ENCODE measurements at places on chromosomes 6 and 20.

GRCh38 chr6:159713984-159714383 lies 13.3 kb upstream of the WTAP start:
- H3K36me3 ChIP-seq, result no peaks in the 10 kb centered on the region
- no peaks in the 10 kb centered on the region for H3K4me1 ChIP-seq
- no peaks in the 10 kb centered on the region for H3K27me3 ChIP-seq

GRCh38 chr20:60244373-60245146 lies 286.3 kb downstream of the CDH26 start:
- H3K4me1 ChIP-seq, result no peaks in the 10 kb centered on the region
- no peak overlapping the region for H3K27ac ChIP-seq
- no peak for DNase-seq

DNA sequence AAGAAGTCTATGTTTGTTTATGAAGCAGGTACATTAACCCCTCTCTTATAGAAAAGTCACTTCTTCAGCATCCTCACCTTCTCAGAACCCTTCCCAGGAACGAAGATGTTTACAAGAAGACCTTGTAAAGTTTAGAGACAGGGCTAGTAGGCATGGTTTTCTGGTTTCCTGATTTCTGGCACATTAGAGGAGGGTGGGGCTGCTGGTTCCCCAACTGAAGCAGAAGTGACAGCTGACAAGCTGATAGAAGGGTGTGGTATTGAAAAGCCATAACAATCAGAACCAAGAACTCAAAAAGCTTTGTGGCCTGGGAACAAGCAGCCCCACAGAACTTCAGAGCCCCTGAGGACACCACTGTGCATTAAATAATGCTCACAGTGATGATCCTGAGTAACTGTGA lies 91.2 kb downstream of the RTN4IP1 start:
- H3K4me3 ChIP-seq, result no peak overlapping the region
- no peaks in the 10 kb centered on the region for H3K27me3 ChIP-seq
- peaks cover 49% of the 10 kb centered on the region for H3K4me1 ChIP-seq
- H3K36me3 ChIP-seq, result peaks cover 47% of the 10 kb centered on the region

- DNase-seq, result no peak
- H3K36me3 ChIP-seq, result no peaks in the 10 kb centered on the region
- H3K27ac ChIP-seq, result no peak overlapping the region
- no peaks in the 10 kb centered on the region for H3K27me3 ChIP-seq
- H3K4me1 ChIP-seq, result no peaks in the 10 kb centered on the region
- no peak overlapping the region for H3K4me3 ChIP-seq
Measured at GRCh38 chr6:34508425-34508824, 42.5 kb downstream of the PACSIN1 start.

GRCh38 chr20:61804752-61805295 lies 260.9 kb downstream of the TAF4 start:
- H3K4me1 ChIP-seq, result no peaks in the 10 kb centered on the region
- no peak overlapping the region for H3K4me3 ChIP-seq
- no peaks in the 10 kb centered on the region for H3K36me3 ChIP-seq
- no peaks in the 10 kb centered on the region for H3K27me3 ChIP-seq
- no peak for DNase-seq
- no peak overlapping the region for H3K27ac ChIP-seq

DNA sequence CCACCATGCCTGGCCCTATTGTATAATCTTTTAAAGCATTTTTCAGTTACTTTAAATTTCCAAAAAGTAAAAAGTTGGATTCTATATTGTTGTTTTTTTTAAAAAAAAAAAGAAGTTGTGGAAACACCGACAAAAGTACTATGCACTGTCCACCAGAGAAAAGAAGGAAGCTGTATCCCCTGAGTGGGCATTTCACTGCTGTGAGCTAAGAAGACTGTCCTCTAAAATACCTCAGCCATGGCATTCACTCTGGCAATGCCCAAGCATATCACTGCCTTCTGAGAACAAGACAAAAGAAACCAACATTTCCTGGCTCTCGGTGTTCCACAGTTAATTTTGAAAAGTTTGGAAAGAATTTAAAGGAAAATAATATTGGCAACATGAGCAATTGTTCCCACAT lies 117.8 kb downstream of the IPCEF1 start:
- no peak overlapping the region for H3K27ac ChIP-seq
- no peaks in the 10 kb centered on the region for H3K27me3 ChIP-seq
- H3K4me1 ChIP-seq, result peaks cover 5% of the 10 kb centered on the region
- no peak for DNase-seq

DNA sequence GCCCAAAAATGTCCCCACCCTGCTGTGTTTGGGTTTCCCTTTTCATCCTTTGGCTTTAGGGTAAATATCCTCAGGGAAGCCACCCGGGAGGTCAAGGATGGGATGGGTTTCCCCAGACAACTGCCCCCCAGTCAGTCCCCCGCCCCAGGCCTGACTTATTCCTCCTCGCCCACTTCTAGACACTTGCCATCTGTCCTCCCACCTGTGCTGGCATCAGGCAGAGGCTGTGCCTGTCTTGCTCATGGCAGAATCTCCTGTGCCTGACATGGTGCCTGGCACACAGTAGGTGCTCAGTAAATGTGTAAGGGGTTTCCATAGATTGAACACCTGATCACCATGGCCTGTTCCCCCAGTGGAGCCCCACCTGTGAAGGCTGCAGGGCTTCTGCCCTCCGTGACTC lies 141.8 kb downstream of the PHACTR3 start:
- no peak overlapping the region for H3K4me3 ChIP-seq
- no peaks in the 10 kb centered on the region for H3K4me1 ChIP-seq
- no peak overlapping the region for H3K27ac ChIP-seq
- no peaks in the 10 kb centered on the region for H3K36me3 ChIP-seq
- no peaks in the 10 kb centered on the region for H3K27me3 ChIP-seq

DNA sequence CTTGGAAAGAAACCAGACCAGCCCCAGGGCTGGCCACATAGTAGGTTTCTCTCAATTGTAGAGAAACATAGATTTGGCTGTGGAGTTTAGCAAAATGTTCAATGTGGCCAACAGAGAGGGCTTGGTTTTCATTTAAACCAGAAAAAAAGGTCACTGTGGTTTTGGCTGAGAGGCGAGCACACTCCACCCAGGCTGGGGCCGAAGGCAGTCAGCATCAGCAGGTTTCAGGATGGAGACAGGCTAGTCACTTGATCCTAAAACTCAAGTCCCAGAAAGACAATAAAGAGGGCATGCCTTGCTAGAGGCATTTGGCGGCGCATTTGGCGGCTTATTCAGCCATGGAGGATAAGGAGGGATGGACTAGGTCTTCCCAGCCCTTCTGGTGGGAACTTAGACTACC lies 73.1 kb downstream of the PRND start:
- H3K4me3 ChIP-seq, result no peak overlapping the region
- no peak overlapping the region for H3K27ac ChIP-seq
- H3K27me3 ChIP-seq, result no peaks in the 10 kb centered on the region
- peaks cover 97% of the 10 kb centered on the region for H3K36me3 ChIP-seq
- no peaks in the 10 kb centered on the region for H3K4me1 ChIP-seq

- H3K27me3 ChIP-seq, result no peaks in the 10 kb centered on the region
- DNase-seq, result no peak
- peaks cover 5% of the 10 kb centered on the region for H3K36me3 ChIP-seq
- H3K27ac ChIP-seq, result no peak overlapping the region
- H3K4me1 ChIP-seq, result peaks cover 39% of the 10 kb centered on the region
Measured at GRCh38 chr20:32289661-32290431, 12.4 kb downstream of the KIF3B start.

GRCh38 chr6:52098721-52099120 lies 11.3 kb upstream of the PKHD1 start:
- no peak overlapping the region for H3K27ac ChIP-seq
- H3K4me1 ChIP-seq, result no peaks in the 10 kb centered on the region
- no peaks in the 10 kb centered on the region for H3K27me3 ChIP-seq
- no peak overlapping the region for H3K4me3 ChIP-seq
- no peak for DNase-seq
- H3K36me3 ChIP-seq, result no peaks in the 10 kb centered on the region

GRCh38 chr6:40328386-40328985 lies 258.7 kb downstream of the LRFN2 start:
- H3K36me3 ChIP-seq, result no peaks in the 10 kb centered on the region
- H3K27ac ChIP-seq, result no peak overlapping the region
- peak; percentile 8 for DNase-seq
- no peaks in the 10 kb centered on the region for H3K27me3 ChIP-seq

DNA sequence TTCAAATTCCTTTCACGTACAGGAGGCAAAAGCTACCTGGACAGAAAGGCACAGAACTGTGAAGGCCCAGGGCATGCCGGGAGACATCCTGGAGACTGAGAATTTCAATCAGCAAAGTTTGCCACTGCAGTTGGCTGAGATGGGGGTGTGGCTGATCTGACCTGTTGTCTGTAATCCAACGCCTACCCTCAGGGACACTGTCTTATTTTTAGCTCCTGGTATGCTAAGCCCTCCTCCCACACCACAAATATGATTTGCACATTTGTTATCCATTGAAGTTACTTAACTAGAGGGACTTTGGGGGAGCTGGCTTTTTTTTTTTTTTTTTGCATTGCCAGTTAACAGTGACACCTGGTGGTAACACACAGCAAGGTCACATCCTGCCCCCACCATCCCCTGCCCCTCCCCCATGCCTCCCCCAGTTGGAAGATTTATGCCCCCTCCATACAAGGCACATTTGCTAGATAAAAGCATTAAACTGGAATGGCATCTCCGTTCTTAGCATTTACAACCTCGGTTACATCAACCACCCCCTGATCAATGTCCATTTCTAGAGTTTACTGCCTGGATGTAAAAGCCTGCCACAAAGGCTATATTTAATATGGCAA lies 40.4 kb downstream of the TTI1 start:
- DNase-seq, result peak; percentile 61
- H3K27ac ChIP-seq, result no peak overlapping the region
- no peak overlapping the region for H3K4me3 ChIP-seq
- no peaks in the 10 kb centered on the region for H3K27me3 ChIP-seq
- H3K4me1 ChIP-seq, result peaks cover 18% of the 10 kb centered on the region

- H3K4me1 ChIP-seq, result peaks cover 3% of the 10 kb centered on the region
- H3K27ac ChIP-seq, result no peak overlapping the region
- no peaks in the 10 kb centered on the region for H3K27me3 ChIP-seq
- no peak overlapping the region for H3K4me3 ChIP-seq
Measured at GRCh38 chr6:21850691-21851090, 257.1 kb downstream of the SOX4 start.

- no peaks in the 10 kb centered on the region for H3K36me3 ChIP-seq
- H3K27ac ChIP-seq, result no peak overlapping the region
- H3K27me3 ChIP-seq, result no peaks in the 10 kb centered on the region
- no peak for DNase-seq
- H3K4me3 ChIP-seq, result no peak overlapping the region
- H3K4me1 ChIP-seq, result no peaks in the 10 kb centered on the region
Measured at GRCh38 chr6:150272264-150272975, 96.4 kb upstream of the IYD start.

- H3K4me3 ChIP-seq, result no peak overlapping the region
- no peak overlapping the region for H3K27ac ChIP-seq
- H3K36me3 ChIP-seq, result no peaks in the 10 kb centered on the region
- no peaks in the 10 kb centered on the region for H3K27me3 ChIP-seq
- no peaks in the 10 kb centered on the region for H3K4me1 ChIP-seq
Measured at GRCh38 chr6:77450924-77451323, 12.4 kb downstream of the HTR1B start.

DNA sequence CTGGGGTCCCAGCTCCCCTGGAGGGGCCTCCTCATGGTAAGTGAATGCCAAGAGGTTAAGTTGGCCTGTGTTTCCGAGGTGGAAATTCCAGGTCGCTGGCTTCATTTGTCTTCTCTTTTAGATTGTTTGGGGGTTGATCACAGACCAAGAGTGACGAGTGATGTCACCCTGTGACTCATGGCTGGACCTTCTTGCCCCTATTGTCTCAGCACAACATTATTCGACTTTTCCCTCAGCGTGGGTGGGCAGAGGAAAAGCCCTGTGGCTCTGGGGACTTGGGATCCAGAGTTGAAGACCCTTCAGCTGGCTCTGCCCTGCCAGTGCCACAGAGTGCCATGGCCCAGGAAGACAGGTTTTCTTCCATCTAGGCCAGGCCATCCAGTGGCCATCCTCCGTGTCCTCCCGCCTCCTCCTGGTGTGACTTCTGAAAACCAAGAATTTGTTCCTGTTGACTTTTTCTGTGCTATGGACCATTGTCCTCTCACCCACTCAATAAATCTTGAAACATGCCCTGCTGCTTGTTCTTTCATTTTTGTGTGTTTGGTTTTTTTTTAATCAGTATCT lies 15.4 kb upstream of the SNHG17 start:
- peaks cover 22% of the 10 kb centered on the region for H3K4me1 ChIP-seq
- H3K4me3 ChIP-seq, result no peak overlapping the region
- no peak overlapping the region for H3K27ac ChIP-seq
- no peaks in the 10 kb centered on the region for H3K36me3 ChIP-seq

DNA sequence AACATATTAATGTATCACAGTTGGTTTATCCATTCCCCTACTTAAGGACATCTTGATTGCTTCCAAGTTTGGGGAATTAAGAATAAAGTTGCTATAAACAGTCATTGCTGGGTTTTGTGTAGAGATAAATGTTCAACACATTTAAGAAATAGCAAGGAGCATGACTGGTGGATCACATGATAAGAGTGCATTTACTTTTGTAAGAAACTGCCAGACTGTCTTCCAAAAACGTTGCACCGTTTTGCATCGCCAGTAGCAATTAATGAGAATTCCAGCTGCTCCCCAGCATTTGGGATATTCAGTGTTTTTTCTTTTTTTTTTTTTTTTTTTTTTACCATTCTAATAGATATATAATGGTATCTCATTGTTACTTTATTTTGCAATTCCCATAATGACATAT lies 695.7 kb upstream of the GJE1 start:
- DNase-seq, result no peak
- H3K27ac ChIP-seq, result no peak overlapping the region
- no peak overlapping the region for H3K4me3 ChIP-seq
- H3K36me3 ChIP-seq, result no peaks in the 10 kb centered on the region
- no peaks in the 10 kb centered on the region for H3K4me1 ChIP-seq

Measured in B cell (primary cell).